ENCODE measurements at places on chromosomes 7 and 10. TPM values are rescaled to one million over a fixed set of nuclear protein-coding genes. Genes with fewer than 3 reads are reported as not detected.

DNA sequence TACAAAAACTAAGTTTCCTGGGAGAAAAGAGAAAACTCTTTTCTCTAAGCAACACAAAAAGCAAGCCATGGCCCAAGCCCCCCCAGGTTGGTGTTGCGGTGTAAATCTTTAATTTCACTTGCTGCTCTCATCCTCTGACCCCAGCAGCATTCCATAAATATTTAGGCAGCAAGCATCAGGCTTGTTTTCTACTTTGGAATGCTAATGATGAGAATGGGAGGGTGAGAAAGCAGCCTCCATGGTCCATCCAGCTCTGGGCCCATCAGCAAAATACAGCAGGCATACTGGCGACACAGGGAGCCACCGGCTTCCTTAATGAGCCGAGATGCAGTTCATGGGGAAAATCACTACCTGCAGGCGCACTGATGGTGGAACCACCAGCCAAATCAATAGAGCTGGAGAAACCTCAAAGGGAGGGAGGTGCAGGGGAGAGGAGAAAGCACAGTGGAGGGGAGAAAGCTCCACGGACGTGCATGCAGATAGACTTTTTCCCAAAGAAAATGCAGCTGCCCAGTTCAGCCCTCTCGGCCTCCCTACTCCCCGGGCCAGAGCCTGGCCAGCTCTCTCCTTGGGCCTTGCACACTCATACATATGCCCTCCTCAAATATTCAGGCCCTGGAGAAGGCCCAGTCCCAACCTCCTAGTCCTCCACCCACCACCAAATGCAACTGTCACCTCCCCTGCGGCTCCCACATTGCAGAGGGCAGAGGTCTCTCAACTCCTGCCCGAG lies 131.9 kb downstream of the GRID1 start:
- no peak for DNase-seq

Gene OR2A25
- not detected for total RNA-seq

DNA sequence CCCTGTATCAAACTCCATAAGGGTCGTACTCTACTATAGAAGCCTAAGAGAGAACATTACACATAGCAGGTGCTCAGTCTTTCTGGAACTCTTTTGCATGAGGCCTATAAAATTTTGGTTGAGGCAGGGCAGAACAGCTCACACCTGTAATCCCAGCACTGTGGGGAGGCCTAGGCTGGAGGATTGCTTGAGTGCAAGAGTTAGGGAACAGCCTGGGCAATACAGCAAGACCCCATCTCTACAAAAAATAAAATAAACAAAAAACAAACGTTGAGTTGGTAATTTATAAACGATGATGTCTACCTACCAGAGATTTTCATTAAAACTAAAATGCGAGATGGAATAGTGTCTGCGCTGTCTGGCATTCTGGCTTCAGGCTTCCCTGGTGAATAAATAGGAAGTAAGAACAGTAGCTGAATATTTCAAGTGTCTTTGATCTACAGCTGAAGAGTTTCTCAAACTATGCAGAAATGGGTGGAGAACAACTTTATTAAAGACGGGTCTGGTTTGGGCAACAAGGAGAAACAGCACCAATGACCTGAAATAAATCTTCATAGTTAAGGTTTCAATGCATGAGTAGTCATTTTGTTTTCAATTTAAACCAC lies 774 bp downstream of the PON2 start:
- DNase-seq, result no peak

GRCh38 chr7:22372863-22373262 lies 15.9 kb upstream of the RAPGEF5 start:
- DNase-seq, result no peak

- DNase-seq, result no peak
Observed at GRCh38 chr7:100406767-100407166, 21.7 kb downstream of the ZCWPW1 start.

GRCh38 chr7:42596737-42597136 lies 315.1 kb downstream of the C7orf25 start:
- DNase-seq, result no peak

DNA sequence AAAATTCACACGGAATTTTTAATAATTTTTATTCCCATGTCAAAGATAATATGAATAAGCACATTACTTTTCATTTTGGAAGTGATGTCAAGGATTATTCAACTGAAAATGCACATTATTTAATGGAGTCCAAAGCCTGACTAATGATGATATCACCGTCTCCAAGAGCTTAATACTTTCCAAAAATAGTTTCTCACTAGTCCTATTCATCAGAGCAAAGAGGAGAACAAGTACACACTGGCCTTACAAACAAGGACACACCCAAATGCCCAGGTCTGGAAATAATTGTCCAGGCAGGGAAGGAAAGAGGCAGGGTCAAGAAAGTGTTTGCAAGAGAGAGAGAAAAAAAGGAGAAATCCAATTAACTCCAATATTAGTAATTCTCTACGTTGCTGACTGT lies 216.8 kb upstream of the CCDC6 start:
- DNase-seq, result no peak

Measured in lower lobe of right lung (tissue), 2 donors.